ENCODE measurements at places on chromosomes 6 and 20. TPM values are rescaled to one million over a fixed set of nuclear protein-coding genes. Genes with fewer than 3 reads are reported as not detected.

TMEM217 gene
- total RNA-seq: 0.44 TPM

SNAP91 gene
- total RNA-seq: not detected

ELOVL4 gene
- 1.0 TPM for total RNA-seq

VSX1 gene
- not detected for total RNA-seq

NOX3 gene
- not detected for total RNA-seq

MATN4 gene
- not detected for total RNA-seq

BAG2 gene
- total RNA-seq: 4.0 TPM

LTB gene
- 0.66 TPM for total RNA-seq

PLA2G7 gene
- 4.8 TPM for total RNA-seq

OR11A1 gene
- not detected for total RNA-seq

MYBL2 gene
- not detected for total RNA-seq

TCP11 gene
- total RNA-seq: not detected

DAAM2 gene
- 36.7 TPM for total RNA-seq

C20orf173 gene
- total RNA-seq: not detected

C4B gene
- 8.8 TPM for total RNA-seq

SLC26A8 gene
- 2.0 TPM for total RNA-seq

AK9 gene
- total RNA-seq: 9.0 TPM

HCK gene
- total RNA-seq: 21.4 TPM

PKIB gene
- 1.5 TPM for total RNA-seq

OOEP gene
- not detected for total RNA-seq

PDE10A gene
- 8.8 TPM for total RNA-seq

GTSF1L gene
- total RNA-seq: not detected

LCA5 gene
- total RNA-seq: 9.0 TPM

KCNQ5 gene
- total RNA-seq: 0.17 TPM

BCAS1 gene
- total RNA-seq: not detected

KIAA1755 gene
- total RNA-seq: 1.1 TPM

PTGIS gene
- total RNA-seq: 32.1 TPM

SLC35B3 gene
- 18.2 TPM for total RNA-seq

ECT2L gene
- total RNA-seq: 0.44 TPM

TCFL5 gene
- total RNA-seq: 12.8 TPM

MYH7B gene
- 2.8 TPM for total RNA-seq

IRF4 gene
- 11.9 TPM for total RNA-seq

HLA-DQA1 gene
- total RNA-seq: 18.5 TPM

MEP1A gene
- not detected for total RNA-seq

SLC17A1 gene
- not detected for total RNA-seq

OXT gene
- total RNA-seq: 2.3 TPM

ALDH8A1 gene
- total RNA-seq: not detected

UNC5CL gene
- total RNA-seq: 1.7 TPM

C6orf15 gene
- total RNA-seq: not detected

ANKRD66 gene
- total RNA-seq: not detected
